M059J (cell line): ENCODE measurements at places on chromosomes 5 and 9.
A peak's percentile ranks its signal among the peaks of the same experiment; 100 is the strongest.

- DNase-seq, result no peak
Observed at GRCh38 chr5:73529081-73529480, 30.8 kb downstream of the BTF3 start.

- no peak for DNase-seq
Observed at GRCh38 chr9:37029776-37030610, 4.1 kb downstream of the PAX5 start.

GRCh38 chr5:8340739-8341344 is 471.9 kb downstream of the MTRR start:
- DNase-seq, result peak; percentile 38

GRCh38 chr9:81777482-81777881 is 88.1 kb upstream of the TLE1 start:
- DNase-seq, result no peak

GRCh38 chr9:87071473-87071872 is 124.2 kb upstream of the GAS1 start:
- DNase-seq, result peak; percentile 12

DNA sequence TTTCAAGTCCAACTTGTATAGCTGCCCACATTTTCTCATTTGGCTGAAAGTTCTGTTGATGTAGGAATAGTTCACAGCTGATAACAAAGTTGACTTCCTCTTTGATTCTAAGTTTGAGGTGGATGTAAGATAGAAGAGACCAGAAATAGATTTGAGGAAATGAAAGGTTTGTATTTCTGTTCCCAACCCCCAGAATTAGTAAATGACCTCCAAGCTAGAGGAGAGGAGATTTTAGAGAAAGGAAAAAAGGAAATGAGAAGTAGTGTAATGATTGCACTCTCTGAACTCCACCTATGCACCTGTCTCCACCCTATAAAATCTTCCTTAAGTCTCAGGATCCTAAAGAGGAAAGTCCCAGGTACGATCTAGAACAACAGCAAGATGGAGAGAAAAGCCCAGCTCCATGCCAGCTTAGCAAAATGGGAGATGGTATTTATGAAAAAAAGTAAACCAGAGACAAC is 130.4 kb upstream of the POC5 start:
- no peak for DNase-seq

GRCh38 chr5:15529821-15530220 is 29.8 kb downstream of the FBXL7 start:
- DNase-seq, result no peak

- DNase-seq, result peak; percentile 20
Observed at GRCh38 chr9:18184401-18184800, 289.6 kb upstream of the ADAMTSL1 start.
